Stimulated activated CD4-positive, alpha-beta T cell treated with anti-CD3 and anti-CD28 coated beads, Interleukin-4, amount 100 ng/mL, for 4 hours (primary cell): ENCODE measurements at places on chromosomes 4 and X.

DNA sequence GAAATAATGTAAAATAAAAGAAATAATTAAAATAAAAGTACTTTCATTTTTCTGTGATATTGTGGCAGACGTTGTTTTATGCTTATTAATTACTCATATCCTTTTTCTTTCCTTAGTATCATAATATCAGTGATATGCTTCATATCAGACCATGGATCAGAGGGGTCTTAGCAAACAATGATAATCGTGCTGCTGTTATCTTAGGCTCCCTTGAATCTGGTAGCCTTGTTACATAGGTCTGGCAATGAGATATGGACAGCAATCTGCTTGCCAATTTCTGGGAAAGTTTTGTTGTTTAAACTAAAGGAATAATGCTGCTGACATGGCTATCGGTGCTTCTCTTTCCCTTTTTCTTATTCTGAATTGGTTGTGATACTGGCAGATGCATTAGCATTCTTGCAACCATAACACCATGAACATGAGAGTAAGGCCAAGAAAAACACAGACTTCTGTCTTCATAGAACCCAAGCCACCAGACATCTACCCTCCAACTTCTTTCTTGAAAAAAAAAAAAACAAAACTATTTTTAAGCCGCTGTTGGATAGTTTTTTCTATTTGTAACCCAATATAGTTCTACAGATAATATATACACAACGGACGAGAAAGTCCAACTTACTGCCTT, 16.4 kb downstream of the EPHA5 start:
- DNase-seq, result no peak

GRCh38 chr4:173508386-173509035, 21.5 kb downstream of the HAND2 start:
- DNase-seq, result no peak

- peak; percentile 29 for DNase-seq
Observed at GRCh38 chrX:10106806-10107205, 50.0 kb upstream of the CLCN4 start.

DNA sequence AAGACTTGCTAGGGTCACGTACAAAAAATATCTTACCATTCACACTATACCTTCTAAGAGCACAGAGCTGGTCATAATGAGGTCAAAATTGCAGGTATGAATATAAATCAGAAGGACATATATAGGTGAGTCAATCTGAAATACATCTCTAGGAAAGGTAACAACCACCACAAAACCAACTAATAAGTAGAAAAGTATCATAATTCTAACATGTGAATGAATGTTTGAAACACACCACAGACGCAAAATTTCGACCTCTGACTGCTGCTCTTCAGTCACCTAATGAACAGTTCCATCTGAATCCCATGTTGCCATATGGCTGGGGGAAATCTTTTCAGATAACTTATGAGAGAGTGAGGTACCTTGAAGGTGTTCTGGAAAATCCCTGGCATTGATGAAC, 22.1 kb downstream of the STAP1 start:
- no peak for DNase-seq

GRCh38 chr4:110681381-110681780, 58.5 kb upstream of the PITX2 start:
- DNase-seq, result no peak

- DNase-seq, result no peak
Observed at GRCh38 chr4:40986375-40986774, 228.0 kb downstream of the APBB2 start.

GRCh38 chrX:56963377-56963776, 32.0 kb downstream of the SPIN3 start:
- no peak for DNase-seq

DNA sequence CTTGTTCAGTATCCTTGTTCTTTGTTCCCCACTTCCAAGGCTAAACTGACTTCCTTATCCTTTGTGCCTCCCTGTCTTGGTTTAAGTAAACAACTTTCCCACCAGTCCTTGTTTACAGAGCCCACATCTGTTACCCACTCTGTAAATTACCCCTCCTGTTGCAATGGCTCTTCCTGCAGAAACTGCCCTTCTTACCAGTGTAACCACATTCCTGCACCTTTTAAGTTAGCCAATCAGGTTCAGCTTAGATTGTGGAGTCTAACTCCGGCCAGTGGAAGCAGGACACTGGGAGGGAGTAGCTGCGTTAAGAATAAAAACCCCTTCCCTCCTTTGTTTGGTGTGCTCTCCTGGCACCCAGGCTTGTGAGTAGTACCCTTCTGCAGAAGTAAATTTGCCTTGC, 360.9 kb downstream of the PRDM5 start:
- DNase-seq, result no peak

GRCh38 chr4:29046781-29047180, 1673.4 kb upstream of the PCDH7 start:
- DNase-seq, result no peak

DNA sequence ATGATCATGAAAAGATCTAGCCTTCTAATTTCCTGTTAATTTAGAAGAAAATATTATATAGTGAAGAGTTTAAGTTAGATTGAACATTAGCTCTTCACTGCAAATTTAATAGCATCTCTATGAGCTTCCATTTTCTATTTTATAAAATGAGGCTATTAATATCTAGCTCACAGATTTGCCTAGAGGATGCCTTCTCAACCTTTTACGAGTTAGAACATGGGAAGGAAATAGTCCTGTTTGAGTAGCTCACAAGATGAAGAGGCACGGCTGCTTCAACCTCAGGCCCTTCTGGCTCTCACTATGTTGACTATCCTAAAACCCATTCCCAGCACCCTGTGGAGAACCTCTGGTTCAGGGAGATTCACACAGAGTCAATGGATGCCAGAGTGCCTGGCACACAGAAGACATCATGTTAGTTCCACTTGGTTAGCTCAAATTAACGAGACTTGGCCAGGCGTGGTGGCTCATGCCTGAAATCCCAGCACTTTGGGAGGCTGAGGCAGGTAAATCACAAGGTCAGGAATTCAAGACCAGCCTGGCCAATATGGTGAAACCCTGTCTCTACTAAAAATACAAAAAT, 97.9 kb upstream of the GUCY1A1 start:
- DNase-seq, result no peak

GRCh38 chrX:55111578-55112254, 22.9 kb downstream of the PAGE2 start:
- no peak for DNase-seq

GRCh38 chrX:47166126-47166525, 21.1 kb downstream of the RBM10 start:
- no peak for DNase-seq

- no peak for DNase-seq
Observed at GRCh38 chrX:57929373-57929772, 19.1 kb upstream of the ZXDA start.

GRCh38 chrX:124931958-124932357, 387.7 kb upstream of the TEX13C start:
- no peak for DNase-seq

DNA sequence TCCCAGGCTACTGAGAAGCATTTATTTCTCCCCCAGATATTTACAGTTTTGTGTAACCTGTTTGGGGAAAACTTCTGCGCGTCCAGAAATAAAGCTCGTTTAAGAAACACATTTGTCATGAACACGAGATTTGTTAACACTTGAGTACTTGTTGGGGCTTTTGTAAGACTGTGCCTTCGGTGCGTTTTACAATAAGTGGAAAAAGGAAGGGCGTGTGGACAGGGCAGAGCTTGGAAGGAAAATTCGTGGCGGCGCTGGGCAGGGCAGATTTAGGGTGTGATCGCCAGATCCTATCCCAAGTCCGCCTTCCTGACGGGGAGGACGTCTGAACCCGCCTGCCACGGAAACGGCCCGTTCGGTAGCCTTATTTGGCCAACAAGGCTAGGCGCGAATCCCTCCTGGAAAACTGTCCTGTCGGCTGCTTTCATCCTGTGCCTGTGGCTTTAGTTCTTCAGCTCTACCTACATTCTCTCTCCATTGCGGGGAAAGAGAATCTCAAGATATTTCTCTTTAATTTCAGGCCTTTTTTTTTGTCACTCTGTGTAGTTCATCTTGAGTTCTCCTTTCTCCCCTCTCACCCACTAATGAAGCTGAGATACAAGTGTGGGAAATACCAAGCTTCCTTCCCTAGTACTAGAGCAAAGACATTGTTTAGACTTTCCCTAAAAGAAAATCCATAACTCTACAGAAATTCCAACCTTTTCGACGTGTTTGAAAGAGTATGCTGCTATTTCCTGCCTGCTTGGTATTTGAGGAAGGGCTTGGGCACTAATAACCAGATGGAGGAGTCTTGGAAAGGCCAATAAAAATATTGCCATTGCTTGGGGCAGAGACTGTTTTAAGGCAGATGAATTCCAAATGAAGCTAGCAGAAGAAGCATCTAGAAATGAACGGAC, 982 bp downstream of the PDLIM5 start:
- peak; percentile 8 for DNase-seq

GRCh38 chr4:46994007-46994405, 625 bp upstream of the GABRA4 start:
- no peak for DNase-seq

DNA sequence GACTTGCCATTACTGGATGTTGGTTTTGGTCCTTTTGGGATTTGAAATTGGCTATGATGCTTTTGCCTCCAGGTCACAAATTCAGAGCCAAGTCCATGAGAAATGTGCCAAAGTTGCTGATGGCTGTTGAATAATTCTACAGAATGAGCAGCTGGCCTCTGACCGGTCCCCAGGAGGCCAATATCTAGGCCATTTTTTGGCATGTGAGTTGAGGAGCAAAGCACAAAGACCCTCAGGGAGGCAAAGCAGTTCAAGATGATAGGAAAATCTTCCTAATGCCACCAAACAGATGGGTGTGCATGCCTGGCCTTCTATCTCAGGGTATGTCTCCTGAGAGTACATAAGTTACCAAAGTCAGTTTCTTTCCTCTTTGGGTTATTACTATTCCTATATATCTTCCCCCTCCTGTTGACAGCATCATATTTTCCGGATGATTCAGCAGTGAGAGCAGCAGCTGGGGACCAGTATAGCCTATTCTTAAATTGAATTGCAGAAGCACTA, 44.4 kb downstream of the SEL1L3 start:
- DNase-seq, result no peak

- DNase-seq, result no peak
Observed at GRCh38 chrX:124240422-124240821, 92.0 kb upstream of the TEX13D start.

DNA sequence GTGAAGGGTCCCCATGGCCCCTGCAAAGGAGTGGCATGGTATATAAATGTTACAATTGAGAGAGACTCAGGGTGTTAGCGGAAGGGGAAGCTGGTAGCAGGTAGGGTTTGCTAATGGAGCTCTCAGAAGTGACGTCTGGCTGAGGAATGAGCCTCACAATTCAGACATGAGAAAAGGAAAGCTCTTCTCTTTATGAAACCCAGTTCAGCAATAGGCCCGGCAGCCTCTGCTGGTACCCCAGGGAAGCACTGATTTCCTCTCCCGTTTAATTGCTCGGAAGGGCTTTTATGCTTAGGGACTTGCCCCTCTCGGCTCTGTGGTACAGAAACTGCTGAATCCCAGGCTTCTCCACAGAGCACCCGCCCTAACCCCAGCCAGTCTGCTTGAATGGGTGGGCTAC, 19.4 kb upstream of the AFAP1 start:
- DNase-seq, result no peak

DNA sequence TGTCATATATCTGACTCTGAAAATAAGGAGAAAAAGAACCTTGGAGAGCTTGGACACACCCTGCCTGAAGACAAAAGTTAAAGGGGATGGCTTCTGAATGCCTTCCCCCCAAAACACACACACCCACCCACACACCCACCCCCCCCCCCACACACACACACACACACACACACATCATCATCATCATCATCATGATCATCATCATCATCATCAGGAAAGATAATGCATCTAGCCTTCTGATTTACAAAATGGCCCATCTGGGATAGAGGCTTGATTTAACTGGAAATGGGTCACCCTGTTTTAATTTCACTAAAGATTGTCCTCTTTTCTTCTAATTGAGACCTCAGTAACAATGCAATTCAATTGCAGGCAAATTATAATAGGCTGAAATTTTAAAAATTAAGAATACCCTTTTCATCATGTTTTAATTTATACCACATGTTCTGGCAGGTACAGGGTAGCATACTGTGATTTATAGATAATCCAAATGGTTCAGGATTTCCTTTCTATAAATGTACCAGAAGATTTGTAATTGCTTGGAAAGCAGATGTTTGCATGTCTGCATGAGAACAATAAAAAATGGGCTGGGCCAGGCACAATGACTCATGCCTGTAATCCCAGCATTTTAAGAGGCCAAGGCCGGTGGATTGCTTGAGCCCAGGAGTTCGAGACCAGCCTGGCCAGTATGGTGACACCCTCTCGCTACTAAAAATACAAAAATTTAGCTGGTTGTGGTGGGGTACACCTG, 56.5 kb downstream of the TRIM2 start:
- DNase-seq, result no peak

- no peak for DNase-seq
Observed at GRCh38 chr4:124641715-124642381, 70.7 kb downstream of the ANKRD50 start.

- no peak for DNase-seq
Observed at GRCh38 chrX:33142331-33142730, 69.0 kb downstream of the DMD start.
